Left kidney (tissue), 8 donors: ENCODE measurements at places on chromosomes 12 and 14.

- DNase-seq, result no peak
Observed at GRCh38 chr12:67433385-67434175, 164.4 kb downstream of the CAND1 start.

DNA sequence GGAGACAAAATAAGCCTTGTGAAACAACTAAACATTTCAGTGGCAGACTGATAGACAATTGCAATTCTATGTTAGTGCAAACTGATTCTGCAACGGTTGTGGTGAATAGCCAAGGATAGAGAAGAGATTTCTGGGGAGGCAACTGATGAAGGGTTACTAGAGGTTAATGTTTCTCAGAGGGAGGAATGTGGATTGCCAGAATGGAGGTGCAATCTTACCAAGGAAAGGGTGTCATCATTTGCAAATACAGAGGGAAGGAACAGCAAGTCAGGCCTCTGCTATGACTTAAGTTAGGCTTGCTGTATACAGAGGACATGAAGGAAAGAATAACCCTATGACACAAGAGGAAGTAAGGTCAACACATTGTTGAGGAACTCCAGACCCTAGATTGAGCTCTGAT is 35.8 kb downstream of the CCDC175 start:
- no peak for DNase-seq

DNA sequence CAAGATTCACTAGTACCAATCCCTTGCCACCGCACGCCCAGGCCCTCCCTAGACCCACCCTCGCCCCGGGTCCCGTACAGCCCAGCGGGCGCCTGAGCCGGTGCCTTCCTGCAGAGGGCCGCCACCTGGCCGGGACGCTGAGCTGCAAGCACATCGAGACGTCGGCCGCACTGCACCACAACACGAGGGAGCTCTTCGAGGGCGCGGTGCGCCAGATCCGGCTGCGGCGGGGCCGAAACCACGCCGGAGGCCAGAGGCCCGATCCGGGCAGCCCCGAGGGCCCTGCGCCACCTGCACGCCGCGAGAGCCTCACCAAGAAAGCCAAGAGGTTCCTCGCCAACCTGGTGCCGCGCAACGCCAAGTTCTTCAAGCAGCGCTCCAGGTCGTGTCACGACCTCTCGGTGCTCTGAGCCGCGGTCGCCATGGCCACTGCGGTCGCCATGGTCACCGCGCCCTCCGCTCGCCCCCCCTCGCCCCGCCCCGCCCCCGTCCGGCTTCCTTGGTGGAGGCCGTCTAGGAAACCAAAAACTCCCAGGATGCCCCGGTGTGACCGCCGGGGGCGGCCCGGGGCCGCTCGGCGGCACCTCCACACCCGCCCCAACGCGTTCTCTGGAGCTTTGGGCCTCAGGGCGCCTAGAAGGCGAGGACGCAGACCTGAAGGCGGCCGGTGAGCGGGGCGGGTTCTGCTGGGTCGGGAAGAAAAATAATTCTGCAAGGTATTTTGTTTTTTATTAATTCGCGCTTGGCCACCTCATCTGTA is 3.7 kb downstream of the REM2 start:
- DNase-seq, result peak; percentile 86

DNA sequence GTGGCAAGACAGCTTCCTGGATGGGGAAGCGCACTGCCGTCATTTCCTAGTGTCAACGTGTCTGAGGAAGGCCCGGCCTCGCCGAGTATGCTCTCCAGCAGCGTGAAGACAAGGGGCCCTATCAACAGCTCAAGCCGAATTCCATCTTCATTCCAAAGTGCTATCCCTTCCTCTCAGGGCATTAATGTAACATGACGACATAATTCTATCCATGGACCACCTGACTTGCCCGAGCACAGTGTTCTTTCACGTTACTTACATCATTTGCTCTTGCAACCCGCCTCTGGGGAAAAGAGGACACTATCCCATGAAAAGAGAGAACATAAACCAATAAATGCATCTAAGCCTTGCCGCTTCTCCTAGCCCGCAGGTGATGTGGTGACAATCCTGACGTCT is 22.9 kb downstream of the CCDC92 start:
- no peak for DNase-seq

DNA sequence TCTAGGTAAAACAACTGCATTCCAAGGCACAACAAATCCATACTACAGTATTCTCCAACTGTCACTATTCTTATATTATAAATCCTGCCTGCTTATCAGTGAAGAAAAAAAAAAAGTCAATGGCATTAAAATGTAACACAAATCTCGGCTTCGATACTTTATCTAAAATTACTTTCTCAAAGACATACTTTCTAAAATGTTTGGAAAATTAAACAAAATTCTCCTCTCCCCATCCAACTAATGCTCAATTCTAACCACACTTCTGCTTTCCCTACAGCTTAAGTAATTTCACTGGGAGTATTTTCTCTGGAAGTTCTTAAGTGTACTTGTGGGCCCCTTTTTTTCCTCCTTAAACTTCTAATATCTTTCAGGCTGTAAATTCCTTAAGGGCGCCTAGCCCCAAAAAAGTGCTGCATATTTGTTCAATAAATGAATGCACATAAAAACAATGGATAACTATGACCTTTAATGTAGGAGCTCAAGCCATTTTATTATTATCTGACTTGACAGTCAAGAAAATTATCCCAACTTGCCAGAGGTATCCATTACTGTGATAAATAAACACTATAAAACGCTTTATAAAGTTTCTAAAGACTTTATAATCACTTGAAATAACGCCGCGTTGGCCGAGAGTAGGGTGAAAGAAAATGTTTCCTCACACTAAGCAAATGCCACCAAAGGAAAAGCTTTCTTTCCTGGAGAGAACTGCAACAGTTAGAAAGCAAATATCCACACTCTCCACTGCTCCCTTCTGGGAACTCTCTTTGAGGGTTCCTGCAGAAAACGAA is 977 bp downstream of the HEATR5A start:
- no peak for DNase-seq

- no peak for DNase-seq
Observed at GRCh38 chr12:65881348-65881961, 57.2 kb downstream of the HMGA2 start.

DNA sequence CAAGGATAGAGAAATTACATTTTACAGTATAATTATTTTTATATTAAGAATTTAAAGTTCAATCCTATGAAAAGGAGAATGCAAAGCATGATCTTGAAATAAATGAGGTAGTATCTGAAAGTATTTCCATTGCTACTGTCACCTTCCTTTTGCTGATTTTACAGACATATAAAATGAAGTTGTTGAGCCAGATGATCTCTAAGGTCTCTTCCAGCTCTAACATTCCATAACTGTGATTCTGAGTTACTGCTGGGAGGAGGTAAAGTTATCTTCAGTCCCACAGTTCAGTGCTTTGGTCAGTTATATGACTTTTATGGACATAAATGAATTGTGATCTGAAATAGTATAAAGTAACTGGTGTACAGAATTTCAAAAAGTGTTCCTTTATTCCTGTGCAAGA is 52.8 kb downstream of the SLC38A6 start:
- DNase-seq, result no peak

DNA sequence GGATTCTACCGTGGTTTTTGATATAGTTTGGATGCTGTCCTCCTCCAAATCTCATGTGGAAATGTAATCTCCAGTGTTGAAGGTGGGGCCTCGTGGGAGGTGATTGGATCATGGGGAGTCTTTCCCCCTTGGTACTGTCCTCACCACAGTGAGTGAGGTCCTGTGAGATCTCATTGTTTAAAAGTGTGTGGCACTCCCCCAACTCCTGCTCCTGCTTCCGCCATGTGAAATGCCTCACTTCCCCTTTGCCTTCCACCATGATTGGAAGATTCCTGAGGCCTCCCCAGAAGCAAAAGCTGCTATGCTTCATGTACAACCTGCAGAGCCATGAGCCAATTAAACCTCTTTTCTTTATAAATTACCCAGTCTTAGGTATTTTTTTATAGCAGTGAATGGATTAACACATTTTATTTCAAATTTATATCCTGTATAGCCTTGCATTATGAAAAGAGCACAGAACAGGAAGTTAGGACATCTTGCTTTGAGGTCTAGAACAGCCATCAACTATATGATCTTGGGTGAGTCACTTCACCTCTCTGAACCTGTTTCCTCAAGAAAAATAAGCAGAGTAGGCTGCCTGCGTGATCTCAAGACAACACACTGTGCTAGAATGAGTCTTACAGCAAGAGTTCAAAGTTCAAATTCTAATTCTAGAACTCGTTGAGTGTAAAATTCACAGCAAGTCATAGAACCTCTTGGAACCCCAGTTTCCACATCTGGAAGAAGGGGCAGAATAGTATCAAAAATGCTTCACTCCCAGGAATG is 160.9 kb upstream of the EEA1 start:
- no peak for DNase-seq

DNA sequence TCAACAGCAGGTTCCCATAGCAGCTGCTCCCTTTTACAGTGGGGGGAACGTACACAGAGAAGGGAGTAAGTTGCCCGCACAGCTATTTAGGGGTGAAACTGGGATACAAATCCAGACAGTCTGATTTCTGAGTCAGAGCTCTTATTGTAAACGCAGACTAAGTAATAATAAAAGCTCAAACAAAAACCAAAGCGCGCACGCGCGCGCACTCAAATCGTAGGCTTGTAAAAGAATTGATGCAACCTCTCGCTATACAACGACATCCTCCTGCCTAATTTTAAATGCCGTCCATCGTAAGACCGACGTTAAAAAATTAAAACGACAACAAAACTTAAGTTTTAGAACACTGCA is 747 bp upstream of the DACT1 start:
- DNase-seq, result no peak

GRCh38 chr12:27236498-27236897 is 7.6 kb upstream of the STK38L start:
- no peak for DNase-seq

DNA sequence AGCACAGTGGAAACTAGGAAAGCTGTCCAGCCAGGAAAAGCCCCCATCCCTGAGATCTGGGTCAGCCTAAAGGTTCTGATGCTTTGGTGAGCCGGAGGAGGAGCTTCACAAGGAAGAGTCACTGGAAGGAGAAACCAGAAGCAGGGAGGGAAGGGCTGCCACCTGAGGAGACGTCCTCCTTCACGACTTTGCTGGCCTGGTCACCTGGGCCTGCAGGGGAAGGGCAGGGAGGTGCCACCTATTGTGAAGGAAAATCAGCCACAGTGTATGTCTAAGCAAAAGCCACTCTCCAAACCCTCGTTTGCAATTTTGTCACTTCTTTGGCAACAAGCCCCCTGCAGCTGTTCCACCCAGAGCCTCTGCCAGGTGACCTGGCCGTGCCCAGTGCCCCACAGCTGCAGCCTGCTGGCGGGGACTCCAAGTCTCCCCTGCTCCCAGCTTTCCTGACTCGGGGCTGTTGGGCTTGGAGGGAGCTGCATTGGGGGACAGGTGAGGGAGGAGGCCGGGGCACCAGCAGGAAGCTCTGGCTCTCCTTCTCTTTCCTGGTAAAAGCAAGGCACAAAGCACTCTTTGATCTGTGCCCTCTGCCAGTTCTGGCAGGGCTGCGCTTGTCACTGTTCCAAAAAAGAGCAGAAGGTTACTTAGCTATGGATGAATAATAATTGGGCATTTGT is 120.9 kb upstream of the BCL2L14 start:
- DNase-seq, result no peak

DNA sequence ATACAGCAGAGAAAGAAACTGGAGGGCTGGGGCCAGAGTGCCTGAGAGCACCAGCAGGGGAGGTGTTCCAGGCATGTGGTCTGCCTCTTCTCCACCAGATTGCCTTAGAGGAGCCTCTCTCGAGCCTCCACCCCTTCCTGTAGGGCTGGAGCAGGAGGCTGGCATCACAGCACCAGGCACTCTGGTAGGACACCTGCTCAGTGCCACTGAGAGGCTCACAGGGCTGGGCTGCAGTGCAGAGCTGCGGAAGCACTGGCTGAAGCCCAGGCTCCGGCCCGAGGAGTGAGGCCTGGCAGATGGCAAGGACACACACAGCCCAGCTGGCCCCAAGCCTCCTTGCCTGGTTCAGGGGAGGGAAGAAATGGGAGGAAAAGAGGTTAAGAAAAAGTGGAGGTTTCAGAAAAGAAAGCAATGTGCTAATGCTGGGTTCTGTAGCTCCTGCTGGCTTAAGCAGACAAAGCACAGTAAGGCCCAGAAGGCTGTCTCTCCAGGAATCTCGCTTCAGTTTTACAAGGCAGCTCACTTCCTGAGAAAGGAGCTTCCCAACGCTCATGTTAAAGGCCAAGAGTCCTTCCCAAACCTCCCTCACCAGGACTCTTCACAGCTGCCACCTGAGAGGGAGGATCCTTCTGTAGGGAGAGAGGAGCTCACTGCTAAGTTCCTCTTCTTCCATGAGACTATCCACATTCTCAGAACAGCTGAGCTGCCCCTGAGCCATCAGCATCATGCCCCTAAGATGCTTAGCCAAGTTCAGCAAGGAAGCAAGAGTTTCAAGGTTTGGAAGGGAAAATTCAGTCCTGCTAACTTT is 23.8 kb downstream of the SPTB start:
- no peak for DNase-seq

DNA sequence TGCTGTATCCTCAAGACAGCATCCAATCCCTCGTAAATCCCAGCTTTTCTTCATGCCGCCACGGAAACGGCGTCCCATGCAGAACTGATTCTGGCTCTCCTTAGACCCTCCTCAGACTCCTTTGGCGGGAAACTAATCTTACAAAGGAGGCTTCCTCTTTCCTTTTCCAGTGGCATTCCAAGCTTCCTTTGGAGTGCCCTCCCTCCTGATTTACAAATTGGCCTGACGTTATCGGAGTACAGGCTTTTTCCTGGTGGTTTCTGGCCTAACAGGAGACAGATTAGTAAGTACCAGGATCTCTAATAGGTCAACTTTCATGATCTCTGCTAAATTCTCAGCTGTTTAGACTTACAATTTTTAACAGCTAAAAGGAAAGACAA is 1.3 kb upstream of the ZDHHC17 start:
- no peak for DNase-seq

DNA sequence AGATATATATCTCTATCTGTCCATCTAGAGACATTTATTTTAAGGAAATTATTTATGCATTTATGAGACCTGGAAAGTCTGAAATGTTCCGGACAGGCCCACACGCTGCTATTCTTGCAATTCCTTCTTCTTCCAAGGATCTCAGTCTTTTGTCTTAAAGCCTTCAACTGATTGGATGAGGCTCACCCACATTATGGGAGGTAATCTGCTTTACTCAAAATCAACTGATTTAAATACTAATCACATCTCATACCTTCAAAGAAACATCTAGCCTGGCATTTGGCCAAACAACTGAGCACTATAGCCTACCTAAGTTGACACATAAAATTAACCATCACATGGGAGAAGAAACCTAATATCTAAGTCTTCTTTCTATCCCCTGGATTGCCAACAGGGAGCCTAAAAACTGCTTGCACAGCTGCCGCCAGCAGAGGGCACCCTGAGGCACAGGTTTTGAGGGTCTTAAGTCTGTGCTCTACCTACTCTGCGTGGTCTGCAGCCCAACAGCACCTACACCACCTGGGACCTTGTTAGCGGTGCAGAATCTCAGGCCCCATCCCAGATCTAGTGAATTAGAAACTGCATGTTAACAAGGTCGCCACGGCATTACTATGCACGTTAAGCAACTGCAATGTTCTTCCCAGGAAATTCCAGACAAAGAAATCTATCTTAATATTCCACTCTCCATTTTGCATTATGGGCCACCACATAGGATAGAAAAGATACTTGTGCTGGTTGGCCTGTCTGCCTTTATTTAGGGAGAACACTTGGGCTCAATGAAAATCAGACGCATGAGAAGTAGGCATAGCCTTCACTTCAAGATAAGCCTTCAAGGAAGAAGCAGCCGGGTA is 249.7 kb downstream of the FOXG1 start:
- DNase-seq, result peak; percentile 13
